ENCODE measurements at places on chromosomes 4 and X.

DNA sequence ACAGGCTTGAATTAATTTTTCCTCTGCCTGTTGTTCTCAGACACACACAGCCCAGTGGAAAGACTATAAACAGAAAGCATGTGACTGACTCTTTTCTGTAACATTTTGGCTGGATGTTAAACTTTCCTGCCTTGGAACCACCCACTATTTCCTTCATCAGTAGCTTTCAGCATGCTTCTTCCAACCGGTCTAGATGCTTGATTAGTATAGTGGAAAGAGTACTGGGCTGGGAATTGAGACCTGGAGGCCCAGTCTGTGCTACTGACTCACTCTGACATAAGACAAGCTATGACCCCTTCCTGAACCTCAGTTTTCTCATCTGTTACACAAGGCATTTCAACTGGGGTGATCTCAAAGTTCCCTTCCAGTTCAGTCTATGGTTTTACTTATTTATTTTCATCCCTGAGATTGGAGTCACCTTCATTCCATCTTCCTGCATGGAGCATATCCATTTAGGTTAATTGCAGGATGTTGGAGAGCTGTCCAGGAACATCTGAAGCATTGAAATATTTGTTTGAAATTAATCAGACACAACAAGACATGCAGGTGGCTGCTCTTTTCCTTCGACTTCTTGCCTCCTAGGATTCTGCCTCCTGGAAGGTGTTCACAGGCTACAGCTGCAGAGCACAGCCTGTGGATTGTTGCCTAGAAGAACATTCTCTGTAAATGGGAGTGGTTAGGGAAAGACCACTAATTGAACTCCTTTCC, 173.4 kb downstream of the RTL9 start:
- no peak for DNase-seq

GRCh38 chr4:9849538-9849920, 68.1 kb downstream of the DRD5 start:
- DNase-seq = no peak

DNA sequence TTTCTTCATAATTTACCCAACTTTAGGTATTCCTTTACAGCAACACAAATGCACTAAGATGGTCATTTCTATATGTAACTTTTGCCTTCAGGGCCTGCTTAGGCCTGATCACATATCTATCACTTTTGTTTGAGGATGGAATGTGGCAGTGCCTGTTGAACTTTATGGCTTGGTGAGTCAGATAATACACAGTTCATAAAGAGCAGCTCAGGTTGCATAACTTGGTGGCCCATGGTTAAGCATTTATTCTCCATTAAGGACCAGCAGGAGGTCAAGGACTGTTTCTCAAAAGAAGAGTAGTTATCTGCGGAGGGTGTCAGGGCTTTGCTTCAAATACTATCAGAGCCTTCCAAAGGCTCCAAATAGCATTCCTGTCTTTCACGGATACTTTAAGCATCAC, 124.1 kb upstream of the PDHA2 start:
- DNase-seq = no peak

- no peak for DNase-seq
Measured at GRCh38 chr4:10688846-10689245, 4.3 kb upstream of the CLNK start.

DNA sequence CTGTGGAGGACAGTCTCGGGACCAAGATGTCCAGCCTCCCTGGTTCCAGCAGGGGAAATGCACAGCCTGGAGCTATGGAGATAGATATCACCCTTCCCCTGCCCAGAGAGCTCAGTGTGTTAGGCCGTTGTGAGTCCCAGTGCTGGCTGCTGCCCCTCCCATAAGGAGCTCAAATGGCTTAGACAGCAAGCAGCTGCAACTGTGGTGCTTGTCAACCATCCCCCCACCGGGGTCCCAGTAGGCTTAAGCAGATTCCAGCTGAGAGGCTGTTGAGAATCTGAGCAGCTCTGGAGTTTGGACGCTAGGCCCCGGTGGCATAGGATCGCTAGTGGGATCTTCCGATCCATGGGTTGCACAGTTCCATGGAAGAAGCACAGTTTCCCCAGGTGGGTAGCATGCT, 181.8 kb upstream of the POF1B start:
- no peak for DNase-seq

GRCh38 chr4:69584135-69584534, 55.3 kb downstream of the UGT2A2 start:
- no peak for DNase-seq

GRCh38 chrX:57772637-57773036, 92.6 kb upstream of the NLRP2B start:
- no peak for DNase-seq

GRCh38 chr4:87698394-87698793, 48.3 kb downstream of the DMP1 start:
- no peak for DNase-seq

DNA sequence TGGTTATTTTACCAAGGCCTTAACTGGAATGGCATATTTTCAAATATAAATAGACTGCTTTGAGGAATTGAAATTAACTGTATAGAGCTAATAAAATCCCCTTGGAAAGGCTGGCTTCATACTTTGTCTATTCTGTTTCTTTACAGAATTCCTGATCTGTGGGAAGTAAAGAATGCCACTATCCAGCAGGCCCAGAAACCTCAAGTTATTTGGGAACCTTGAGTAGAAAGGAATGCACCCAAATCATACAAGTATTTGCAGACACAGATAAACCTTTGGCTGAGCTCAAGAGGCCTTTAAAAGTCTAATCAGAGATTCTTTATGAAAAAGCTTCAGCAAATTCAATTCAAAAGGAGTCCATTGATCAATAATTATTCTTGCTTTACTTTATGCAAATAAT, 975.7 kb upstream of the PABPC4L start:
- DNase-seq = no peak

GRCh38 chr4:152223600-152223999, 312.3 kb downstream of the FBXW7 start:
- no peak for DNase-seq

GRCh38 chr4:82789025-82789776, 9.4 kb downstream of the SCD5 start:
- no peak for DNase-seq

DNA sequence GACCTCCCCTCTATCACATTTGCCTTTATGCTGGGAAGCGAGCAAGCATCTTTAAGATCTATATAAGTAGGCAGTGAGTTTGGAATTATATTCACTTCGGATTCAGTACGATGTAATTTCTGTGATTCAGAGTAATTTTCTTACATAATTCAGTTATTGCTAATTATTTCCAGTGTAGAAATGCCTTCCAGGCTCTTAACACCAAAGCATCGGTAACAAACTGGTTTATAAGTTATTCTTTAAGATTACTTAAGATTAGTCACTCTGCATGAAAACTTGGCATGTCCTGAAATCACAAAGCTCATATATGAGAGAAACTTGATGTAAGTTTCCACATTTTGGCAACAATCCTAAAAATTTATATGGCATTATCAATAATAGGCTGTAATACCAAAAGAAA, 120.8 kb downstream of the ADAMTS3 start:
- DNase-seq = no peak

- DNase-seq = no peak
Measured at GRCh38 chr4:14877246-14878225, 124.7 kb upstream of the CPEB2 start.

GRCh38 chr4:102037566-102037965, 247.0 kb downstream of the BANK1 start:
- DNase-seq = no peak

- DNase-seq = no peak
Measured at GRCh38 chr4:62080431-62080830, 880.3 kb downstream of the ADGRL3 start.

- no peak for DNase-seq
Measured at GRCh38 chr4:26325191-26325590, 4.4 kb downstream of the RBPJ start.

GRCh38 chrX:71976753-71977152, 66.1 kb downstream of the NHSL2 start:
- no peak for DNase-seq

DNA sequence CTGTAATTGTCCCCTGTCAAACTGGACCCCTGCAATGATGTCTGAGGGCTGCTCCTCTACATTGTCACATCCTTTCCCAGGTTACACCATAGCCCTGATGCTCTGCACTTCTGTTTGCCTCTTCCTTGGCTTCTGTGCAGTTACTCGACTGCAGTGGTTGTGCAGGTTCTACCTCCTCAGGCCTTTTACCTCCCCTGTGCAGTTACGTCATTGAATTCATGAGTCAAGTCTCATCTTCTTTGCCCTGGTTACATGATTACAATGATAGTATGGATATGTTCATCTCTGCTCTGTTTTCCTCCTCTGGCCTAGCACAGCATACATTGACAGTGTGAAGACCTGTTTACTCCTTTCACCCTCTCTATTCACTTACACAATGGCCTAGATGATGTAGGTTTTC, 83.2 kb downstream of the FAM47B start:
- DNase-seq = no peak
